Nephron progenitor cell (in vitro differentiated cells): ENCODE measurements at places on chromosomes 2 and 18.

DNA sequence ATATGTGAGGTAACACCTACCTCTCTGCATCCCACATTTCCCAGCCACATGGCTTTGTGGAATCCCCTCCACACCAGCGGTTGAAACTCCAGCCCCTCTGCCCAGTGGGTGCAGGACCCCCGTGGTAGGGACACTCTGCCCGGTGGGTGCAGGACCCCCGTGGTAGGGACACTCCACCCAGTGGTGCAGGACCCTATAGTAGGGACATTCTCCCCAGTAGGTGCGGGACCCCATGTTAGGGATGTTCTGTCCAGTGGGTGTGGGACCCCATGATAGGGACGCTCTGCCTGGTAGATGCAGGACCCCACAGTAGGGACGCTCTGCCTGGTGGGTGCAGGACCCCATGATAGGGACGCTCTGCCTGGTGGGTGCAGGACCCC lies 11.5 kb downstream of the COPS9 start:
- DNase-seq = no peak

- DNase-seq = no peak
These were observed 387.6 kb upstream of the SPRED2 start for GRCh38 chr2:65819963-65820362.

GRCh38 chr2:166147883-166148282 lies 20.1 kb upstream of the SCN1A start:
- DNase-seq = no peak

- no peak for DNase-seq
These were observed 148.6 kb downstream of the LRATD1 start for GRCh38 chr2:14781142-14781541.

- DNase-seq = no peak
These were observed 55.6 kb upstream of the ACMSD start for GRCh38 chr2:134782792-134783191.

- DNase-seq = no peak
These were observed 214.8 kb downstream of the IKZF2 start for GRCh38 chr2:212936572-212936971.

DNA sequence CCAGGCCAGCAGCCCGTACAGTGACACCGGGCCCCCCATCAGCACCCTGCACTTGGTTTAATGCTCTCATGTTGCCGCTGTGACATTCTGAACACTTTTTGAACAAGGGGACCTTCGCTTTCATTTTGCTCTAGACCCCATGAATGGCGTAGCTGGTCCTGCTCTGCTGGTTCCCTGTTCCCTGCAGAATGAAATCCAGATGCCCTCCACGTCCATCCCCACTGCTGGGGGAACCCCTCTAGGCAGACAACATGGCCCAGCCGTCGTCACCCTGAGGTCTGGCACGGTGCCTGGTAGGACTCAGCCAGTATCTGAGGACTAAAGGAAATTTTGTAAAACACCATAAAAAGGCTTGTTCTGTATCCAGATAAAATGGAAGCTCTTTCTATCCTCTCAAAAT lies 128.6 kb downstream of the KCTD1 start:
- DNase-seq = no peak

DNA sequence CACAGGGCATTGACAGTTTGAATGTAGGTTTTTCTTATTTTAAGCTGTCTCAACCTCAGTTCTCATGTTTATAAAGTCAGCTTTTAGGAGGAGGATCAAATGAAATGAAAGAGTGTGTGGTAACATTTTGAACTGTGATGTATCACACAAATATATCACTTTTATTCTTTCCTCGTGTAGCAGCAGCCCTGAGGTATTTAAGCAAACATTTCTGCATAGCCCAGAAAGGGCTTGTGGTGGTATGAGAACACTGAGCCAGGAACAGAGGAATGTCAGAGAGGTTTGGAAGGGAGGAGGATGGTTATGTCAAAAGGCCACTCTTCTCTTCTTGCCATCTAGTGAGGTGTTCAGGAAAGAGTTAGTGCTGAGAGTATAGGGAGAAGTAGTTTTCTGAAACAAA lies 150.2 kb downstream of the PARD3B start:
- no peak for DNase-seq

DNA sequence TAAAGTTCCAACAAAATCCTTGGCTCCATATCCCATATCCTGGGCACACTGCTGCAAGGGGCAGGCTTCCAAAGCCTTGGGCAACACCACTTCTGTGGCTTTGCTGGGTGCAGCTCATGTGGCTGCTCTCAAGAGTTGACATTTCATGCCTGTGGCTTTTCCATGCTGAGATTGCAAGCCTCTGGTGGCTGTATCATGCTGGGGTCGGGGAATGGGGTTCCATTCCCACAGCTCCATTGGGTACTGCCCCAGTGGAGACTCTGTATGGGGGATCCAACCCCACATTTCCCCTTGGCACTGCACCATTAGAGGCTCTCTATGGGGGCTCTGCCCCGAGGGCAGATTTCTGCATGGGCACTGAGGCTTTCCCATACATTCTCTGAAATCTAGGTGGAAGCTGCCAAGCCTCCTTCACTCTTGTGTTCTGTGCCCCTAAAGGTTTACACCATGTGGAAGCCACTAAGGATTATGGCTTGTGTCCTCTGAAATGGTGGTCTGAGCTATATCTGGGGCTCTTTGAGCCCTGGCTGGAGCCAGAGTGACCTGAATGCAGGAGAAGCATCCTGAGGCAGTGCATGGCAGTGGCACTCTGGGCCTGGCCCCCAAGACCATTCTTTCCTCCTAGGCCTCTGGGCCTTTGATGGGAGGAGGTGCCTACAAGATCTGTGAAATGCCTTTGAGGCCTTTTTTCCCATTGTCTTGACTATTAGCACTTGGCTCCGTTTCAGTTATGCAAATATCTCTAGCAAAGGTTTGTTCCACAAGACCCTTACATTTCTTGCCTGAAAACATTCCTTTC lies 107.9 kb downstream of the PTGR3 start:
- no peak for DNase-seq

DNA sequence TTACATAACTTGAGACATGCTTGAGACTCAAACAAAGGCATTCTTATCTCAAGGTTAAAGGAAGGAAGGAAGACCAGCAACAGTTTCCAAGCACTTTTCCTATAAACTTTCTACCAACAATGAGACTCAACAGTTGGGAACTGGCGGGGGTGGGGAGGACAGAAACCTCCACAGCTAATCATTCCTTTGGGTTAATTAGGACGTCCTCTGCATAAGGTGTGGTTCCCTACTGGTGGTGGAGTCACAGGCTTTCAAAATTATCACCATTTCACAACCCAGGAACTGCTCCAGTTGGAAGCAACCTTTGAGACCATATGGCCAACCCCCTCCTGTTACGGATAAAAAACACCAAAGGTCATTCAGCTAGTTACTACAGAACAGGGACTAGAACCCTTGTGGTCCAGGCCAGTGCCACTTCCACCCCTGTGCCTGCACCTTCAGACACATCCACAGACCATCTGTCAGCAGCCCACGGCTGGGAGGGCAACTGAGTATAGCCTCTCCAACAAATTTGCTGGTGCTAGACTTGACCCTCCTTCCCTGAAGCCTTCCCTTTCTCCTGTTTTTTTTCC lies 30.1 kb upstream of the ATL2 start:
- DNase-seq = no peak
